ENCODE measurements at places on chromosomes 6 and 20.

DNA sequence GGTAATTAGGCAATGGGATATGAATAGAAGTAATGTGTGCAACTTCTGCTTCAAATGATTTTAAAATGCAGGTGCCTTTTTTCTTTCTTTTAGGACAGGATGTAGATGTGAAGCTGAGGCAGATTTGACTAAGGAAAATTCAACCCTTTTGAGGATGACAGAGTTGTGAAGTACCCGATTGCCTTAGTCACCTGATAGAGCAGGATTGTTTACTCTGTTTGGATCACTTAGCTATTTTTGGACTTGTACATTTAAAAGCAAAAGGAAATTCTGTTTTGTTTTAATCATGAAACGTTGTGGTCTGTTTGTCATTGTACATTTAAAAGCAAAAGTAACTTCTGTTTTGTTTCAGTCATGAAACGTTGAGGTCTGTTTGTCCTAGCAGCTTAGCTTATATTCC, 143.4 kb downstream of the FAM83B start:
- DNase-seq, result no peak

- no peak for DNase-seq
Measured at GRCh38 chr6:157791450-157791849, 31.6 kb upstream of the SNX9 start.

- no peak for DNase-seq
Measured at GRCh38 chr20:46056970-46057855, 28.2 kb downstream of the SLC12A5 start.

- DNase-seq, result no peak
Measured at GRCh38 chr20:40641202-40641601, 47.8 kb downstream of the MAFB start.

DNA sequence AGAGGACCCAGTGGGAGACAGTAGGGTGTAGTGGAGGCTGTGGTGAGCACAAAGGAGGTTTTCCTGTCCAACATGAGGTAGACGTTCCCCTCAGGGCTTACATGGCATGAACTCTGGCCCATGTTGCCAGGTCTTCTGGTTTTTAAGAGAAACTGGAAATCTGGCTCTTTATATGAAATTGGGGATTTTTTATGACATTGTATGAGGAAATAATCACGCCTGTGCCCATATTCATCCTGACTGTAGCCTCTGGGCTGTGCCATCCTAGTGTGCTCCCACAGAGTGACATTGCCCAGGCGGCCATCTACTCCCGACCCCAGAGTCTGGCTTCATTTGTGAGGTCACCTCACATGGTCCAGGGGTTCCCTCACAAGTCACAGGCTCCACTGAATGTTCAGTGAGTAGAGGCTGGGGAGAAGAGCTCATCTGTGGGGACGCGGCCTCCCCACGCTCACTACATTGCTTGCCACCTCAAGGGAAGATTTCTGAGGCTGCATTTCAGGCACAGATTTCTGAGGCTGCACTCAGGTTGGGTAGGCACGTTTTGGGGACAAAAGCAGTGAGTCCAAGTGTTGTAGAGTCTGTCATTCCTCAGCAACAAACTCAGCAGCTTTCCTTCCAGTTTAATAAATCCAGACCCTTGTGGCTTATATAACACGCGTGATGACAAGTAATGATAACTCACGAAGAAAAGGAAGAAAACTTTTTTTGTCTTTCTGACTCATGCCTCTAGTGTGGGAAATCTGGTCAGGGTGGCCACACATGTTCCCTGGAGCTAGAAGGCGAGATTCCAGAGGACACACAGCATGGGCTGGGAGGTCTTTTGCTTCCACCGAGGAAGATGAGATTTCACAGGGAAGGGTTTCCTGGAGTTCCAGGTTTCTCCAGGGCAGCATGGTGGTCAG, 41.7 kb downstream of the SLC24A3 start:
- no peak for DNase-seq
